ENCODE measurements at places on chromosomes 12 and 14.

- no peak for DNase-seq
These were observed 187.8 kb downstream of the TBX5 start for GRCh38 chr12:114218136-114218535.

GRCh38 chr14:89618811-89619551 is 201.9 kb upstream of the FOXN3 start:
- DNase-seq = peak; percentile 95

GRCh38 chr14:104034976-104035699 is 50.4 kb upstream of the ASPG start:
- no peak for DNase-seq

DNA sequence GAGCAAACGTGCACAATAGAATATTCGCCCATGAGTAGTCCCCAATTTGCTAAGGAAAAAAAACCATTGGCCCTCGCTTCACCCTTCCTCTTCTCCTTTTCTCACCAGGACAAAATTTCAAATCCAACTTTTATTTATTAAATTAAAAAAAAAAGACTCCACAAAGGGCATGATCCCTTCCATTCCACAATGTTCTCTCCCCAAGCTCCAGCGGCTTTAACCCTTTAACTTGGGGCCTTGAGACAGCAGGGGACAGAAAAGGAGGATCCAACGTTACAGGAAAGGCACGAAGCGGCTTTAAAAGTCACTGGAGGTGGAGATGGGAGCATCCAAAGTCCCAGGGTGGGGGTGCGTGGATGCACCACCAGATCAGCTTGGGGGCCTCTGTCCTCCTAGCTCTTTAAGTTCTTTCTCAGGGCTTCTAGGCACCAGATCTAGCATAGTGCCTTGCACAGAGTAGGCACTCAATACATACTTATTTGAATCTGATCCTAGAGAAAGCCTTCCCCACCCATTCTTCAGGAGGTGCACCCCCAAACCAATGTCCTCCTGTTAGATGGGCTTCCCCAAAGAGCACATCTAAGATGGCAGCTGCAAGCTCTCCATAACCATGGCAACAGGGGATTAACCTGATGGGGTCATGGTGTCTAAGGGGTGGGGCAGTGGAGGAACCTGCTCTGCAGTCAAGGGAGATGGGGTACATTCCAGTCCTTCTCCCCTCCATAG is 5.2 kb upstream of the AAAS start:
- DNase-seq = no peak

DNA sequence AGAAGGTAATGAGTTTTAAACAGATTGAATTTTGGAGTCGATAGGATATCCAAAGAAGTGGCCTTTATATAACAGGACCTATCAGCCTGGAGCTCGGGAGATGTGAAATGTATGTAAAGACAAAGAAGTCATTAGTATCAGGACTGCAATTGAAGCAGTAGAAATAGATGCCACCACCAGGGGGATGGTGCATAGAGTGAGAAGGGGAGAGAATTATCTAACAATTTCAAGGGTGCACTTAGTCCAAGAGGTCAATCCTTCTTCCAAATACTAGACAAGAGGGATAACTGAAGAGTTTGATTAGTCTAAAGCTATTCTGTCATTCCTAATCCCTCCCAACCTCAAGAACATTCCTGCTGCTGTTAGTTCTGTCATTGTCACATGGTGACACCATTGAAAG is 127.8 kb downstream of the CFAP54 start:
- DNase-seq = no peak

GRCh38 chr14:71947947-71948500 is 15.8 kb downstream of the RGS6 start:
- no peak for DNase-seq

- peak; percentile 2 for DNase-seq
These were observed 391.4 kb upstream of the SYT1 start for GRCh38 chr12:78473136-78473535.

- DNase-seq = no peak
These were observed 106.9 kb upstream of the PTPRB start for GRCh38 chr12:70744178-70744577.

DNA sequence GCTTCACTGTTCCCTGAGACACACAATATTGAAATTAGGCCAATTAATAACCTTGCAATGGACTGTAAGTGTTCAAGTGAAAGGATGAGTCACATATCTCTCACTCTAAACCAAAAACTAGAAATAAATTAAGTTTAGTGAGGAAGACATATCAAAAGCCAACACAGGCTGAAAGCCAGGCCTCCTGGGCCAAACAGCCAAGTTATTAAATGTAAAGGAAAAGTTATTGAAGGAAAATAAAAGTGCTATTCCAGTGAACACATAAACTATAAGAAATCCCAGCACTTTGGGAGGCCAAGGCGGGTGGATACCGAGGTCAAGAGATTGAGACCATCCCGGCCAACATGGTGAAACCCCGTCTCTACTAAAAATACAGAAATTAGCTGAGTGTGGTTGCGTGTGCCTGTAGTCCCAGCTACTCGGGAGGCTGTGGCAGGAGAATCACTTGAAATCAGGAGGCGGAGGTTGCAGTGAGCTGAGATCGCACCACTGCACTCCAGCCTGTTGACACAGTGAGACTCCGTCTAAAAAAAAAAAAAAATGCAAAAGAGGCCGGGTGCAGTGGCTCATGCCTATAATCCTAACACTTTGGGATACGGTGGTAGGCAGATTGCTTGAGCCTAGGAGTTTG is 10.4 kb upstream of the HEATR5A start:
- no peak for DNase-seq

- DNase-seq = no peak
These were observed 925.4 kb downstream of the GALC start for GRCh38 chr14:87067591-87067990.

DNA sequence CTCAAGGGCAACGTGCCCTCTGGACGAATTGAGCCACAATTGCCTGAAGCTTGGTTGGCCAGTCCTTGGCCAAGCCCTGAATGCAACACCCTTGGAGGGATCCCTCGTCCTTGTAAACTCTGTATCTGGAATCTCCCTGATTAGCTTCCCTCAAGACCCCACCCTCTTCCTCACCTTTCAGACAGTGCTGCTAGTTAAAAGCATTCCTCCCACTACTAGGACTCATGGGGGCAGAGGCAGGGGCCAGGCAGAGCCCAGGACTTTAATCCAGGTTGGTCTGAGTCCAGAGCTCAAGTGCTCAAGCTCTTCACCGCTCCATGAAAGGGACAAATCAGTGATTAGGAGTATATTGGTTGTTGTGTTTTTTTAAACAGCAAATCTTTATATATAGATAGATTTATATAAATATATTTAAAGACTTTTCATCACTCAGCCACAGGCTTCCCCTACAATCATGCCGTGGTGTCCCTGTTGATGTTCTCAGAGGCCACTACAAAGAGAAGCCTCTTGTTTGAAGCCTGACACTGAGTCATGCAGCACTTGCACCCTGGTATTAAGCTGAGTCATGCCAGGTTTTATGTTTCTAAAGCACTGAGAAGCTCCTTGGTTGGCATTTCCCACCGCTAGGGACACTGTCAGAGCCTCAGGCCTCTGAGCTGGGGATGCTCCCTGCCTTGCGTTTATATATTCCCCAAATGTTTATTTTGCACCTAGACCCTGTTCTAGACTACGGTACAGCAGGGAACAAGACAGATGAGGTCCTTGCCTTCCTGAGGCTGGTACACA is 53.8 kb upstream of the GSC start:
- DNase-seq = no peak

DNA sequence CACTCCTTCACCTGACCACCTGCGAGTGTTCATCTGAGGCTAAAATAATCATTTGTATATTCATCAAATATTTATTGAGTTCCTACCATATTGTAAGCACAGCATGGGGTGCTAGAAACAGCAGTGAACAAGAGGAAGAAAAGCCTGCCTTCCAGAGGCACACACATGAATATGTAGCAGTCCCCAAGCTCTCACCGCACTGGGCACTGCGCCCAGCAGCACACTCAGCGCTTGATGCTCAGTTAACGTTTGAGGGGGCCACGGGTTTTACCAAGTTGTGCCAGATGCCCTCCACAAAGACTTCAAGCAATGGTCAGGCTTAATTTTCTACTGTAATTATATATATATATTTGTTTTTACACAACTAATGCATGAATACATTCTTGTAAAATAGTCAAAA is 52.0 kb downstream of the HELB start:
- DNase-seq = no peak

- DNase-seq = peak; percentile 77
These were observed 32.4 kb upstream of the HELB start for GRCh38 chr12:66269757-66270383.
